ENCODE measurements at places on chromosomes 2 and 18.

- DNase-seq = no peak
These were observed 300.3 kb upstream of the MGAT5 start for GRCh38 chr2:133953524-133953923.

DNA sequence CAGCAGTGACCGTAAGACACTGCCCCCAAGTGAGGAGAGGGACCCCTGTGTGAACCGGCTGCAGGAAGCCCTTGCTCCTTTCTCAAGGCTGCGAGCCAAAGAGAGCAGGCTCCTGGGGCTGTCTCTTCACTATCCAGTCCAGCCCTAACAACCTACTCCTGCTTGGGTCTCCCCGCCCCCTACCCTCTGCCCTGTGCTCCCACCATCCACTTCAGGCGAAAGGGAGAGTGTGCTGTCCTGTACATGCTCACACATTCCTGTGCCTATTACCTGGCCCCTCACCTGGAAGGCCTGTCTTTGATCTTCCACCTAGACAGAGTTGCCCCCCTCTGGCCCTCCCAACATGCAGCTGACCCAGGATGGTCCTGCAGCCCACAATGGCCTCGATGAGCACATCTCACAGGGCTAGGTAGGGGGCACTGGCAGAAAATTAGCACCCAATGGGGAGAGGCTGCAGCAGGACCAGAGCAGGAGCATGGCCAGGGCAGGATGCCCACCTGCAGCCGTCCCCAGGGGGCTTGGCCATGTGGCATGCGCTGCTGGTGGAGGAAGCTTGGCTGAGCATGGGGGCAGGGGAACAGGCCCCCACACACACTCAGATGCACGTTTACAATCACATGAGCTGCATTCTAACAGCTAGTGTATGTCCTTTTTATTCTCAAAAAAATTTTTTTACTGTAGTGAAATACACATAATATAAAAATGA is 93.5 kb downstream of the POLR1A start:
- no peak for DNase-seq

DNA sequence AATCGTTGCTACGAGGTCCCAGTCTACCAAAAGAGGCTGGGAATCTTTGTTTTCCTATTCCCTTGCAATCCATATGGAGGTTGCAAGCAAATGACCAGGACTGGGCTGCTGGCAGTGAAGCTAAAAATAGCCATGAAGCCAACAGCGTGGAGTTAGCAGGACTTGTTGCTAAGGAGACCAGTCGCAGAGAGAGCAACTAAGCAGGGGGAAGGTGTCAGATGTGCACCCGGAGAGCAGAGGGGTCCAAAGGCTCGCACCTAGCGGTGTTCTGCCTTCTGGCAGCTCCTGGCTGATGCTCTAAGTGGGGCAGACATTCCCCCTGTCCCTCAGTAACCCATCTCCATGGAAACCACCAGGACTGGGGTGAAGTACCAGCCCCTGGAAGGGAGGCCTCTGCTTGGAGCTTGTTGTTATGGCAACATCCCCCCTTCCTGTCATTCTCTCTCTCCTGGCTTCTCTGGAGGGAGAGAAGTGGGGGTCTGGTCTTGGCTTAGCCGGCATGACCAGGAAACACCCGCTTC is 84.6 kb downstream of the DNMT3A start:
- no peak for DNase-seq

DNA sequence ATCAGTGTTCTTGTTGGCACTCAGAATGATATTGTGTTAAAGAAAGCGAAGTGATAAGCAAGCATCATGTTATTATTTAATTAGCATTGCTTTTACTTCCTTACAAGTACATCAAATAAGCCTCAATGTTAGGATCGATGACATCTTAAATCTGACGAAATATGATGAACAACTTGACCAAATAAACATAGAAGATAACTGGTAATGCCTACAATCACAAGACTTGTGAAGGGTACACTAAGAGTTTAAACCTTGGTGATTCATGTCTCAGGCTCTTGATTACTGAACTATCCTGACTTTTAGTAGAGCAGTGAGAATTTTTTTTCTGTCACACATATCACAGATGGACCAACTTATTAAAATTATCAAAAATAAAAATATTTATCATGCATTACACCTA is 500.8 kb upstream of the ZEB2 start:
- DNase-seq = no peak

DNA sequence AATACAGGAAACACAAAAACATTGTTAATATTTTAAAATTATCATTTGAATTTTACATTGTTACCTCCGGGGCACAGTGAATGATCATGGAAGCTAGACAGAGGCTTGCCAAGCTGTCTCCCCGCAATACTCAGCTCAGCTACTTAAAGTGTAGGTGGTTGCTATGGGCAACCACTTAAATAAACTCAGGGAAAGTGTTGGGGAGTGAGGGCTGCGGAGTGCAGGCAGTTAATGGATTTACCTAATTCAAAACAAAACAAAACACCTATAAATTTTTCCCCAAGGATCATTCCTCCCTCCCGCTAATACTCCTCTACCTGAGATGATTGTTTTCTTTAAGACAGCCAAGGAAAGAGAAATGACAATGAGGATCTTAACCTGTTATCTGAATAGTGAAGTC is 349.5 kb downstream of the TGIF1 start:
- no peak for DNase-seq

GRCh38 chr2:20447437-20448245 is 767 bp downstream of the RHOB start:
- DNase-seq = no peak

DNA sequence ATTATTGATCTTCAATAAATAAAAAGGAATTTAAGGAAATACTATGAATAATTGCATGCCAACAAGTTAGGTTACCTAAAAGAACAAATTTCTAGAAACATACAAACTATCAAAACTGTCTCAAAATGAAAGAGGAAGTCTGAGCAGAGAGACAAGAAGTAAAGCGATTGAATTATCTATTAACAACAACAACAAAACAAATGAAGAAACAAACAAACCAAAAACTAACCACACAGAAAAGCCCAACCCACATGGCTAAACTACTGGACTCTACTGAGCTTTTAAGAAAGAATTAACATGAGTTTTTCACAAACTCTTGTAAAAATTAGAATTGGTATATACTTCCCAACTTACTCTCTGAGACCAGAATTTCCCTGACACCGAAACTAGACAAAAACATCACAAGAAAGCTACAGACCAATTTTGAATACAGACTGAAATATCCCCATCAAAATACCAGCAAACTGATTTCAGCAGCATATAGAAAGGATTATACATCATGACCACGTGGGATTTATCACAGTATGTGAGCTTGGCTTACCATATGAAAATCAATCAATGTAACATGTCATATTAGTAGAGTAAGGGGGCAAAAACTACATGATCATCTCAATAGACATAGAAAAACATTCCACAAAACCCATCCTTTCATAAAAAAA is 16.6 kb upstream of the GALNT1 start:
- DNase-seq = no peak

- no peak for DNase-seq
These were observed 15.1 kb downstream of the KLF11 start for GRCh38 chr2:10058251-10059015.

DNA sequence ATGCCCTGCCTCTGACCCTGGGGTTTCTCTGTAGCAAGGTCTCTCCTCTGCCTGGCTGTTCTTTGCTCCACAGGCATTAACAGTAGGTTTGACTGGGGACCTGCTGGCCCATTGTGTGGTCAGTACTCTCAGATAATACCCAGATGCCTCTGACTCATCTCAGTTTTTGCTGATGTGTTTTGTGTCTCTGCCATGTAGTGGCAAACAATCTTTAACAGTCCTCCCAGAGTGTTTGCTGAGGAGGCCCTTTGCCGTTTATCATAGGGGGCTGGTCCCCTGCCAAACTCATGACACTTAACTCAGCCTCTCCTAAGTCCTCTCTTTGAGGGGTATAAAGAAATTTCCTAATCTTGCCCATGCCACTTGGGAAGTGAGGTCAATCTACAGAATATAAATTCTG is 793.7 kb upstream of the FANCL start:
- DNase-seq = no peak

GRCh38 chr2:10404324-10405143 is 43.6 kb downstream of the ODC1 start:
- no peak for DNase-seq

DNA sequence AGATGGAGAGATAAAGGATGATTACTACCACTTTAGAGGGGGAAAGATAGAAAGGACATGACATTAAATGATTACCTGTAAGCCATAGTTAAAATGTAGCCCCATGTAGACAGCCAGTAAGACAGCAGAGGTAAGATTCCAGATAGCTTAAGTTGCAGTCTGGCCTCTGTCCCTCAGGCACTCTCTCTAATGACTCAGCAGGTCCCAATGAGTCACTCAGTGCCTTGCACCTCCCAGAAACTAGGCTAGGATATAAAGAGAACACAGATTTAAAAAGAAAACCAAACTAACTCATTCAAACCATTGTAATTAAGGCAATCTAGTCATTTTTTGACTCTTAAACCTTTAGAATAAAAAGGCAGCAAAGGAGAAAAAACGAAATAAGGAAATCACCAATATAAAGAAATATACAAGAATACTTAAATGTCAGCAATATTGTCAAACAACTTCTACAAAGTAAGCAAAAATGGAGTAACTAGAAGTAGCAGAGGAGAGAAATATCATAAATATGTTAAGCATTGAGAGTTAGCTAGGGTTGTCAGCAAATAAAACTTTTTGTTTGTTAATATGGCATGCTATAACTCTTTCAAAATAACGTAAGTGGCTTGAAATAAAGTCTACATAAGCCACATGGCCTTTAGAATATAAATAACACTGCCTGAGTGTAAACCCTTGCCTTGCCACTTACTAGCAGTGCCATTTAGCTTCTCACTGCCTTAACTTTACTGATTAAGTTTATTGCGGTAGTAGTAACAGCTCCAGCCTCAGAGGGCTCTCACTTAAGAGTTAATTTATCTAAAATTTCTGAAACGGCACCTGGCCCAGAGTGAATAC is 48.5 kb downstream of the SOCS6 start:
- no peak for DNase-seq

DNA sequence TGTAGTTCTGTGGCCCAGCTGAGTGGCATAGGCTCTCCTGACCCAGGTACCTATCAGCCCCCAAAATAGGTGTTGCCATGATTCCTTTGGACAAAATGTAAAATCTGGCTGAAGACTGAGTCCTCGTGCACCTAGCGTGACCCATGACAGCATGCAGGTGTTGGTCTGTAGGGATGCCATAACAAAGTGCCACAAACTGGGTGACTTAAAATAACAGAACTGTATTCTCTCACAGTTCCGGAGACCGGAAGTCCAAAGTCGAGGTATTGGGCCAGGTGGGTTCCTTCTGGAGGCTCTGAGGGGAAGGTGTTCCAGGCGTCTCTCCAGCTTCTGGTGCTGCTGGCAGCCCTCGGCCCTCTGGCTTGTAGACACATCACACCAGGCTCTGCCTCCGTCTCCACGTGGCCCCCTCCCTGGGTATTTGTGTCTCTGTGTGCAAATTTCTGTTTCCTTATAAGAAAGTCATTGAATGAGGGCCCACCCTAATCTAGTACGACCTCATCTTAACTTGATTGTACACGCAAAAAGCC is 34.5 kb downstream of the LRRFIP1 start:
- DNase-seq = no peak

- DNase-seq = no peak
These were observed 42.1 kb upstream of the GLS start for GRCh38 chr2:190838492-190838910.

DNA sequence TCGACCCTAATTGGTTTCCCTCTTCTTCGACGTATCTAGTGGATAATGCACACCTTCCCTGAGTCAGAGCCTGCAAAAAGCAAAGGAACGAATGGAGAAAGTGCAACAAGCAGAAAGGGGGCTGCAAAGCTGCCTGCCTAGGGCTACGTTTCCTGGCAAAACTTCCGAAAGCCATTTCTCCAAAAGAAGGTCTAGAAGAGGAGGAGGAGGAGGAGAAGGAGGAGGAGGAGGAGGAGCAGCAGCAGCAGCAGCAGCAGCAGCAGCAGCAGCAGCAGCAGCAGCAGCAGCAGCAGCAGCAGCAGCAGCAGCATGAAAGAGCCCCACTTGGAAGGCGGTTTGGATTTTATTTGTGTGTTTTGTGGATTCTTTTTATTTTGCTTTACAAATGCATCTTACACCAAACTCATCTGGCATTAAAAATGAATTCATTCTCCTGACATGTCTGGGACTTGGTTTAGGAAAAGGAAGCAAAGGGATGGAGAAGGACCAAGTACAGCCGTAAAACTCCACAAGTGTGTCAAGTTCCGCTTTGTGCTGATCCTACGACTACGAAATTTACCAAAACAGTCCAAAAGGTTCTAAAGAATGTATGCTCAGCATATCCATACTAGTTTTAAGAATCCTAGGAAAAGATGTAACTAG is 2.0 kb downstream of the TCF4 start:
- DNase-seq = no peak

All from stimulated activated CD4-positive, alpha-beta T cell treated with anti-CD3 and anti-CD28 coated beads, Interleukin-15, amount 100 ng/mL, for 48 hours (primary cell).